ENCODE measurements at places on chromosomes 2 and 18.

DNA sequence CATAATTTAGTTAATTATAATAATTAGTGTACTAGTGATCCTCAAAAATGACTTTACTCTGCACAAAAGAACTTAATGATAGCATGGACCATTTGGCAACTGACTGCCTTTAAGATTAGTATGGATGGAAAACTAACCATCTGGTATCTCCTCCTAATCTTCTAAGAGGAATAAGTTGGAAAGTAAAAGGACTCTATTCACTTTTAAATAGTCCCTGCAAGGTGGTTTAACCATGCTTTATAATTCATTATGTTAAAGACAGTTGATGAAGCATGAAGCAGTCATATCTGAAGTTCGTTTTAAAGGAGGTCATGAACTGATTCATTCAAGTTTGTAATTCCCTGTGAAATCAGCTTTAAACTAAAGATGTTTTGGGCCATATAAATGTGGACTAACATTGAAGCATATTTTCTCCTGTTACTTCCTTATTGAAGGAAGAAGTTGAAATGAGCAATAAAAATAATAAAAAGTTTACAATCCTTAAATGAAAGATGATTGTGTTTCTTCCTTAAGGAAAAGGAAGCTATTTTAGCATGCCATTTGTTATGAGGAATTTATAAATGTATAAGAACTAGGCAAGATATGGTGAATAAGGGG is 446.0 kb downstream of the XIRP2 start:
- DNase-seq, result no peak

GRCh38 chr18:62277045-62277444 is 48.1 kb upstream of the TNFRSF11A start:
- DNase-seq, result no peak

DNA sequence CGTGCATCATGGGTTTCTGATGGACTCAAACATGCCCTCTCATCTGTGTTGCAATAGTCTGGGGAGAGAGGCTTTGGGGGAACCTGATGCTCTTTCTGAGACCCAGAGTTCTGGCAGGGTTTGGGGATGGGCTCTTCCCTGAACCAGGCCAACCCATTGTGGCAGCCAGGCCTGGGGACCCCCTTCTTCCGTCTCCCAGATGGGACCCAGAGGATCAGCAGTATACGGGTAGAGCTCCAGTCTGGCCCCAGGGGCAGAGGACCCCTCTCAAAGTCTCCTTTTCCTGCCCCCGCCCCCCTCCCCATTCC is 333.7 kb downstream of the DYSF start:
- no peak for DNase-seq

DNA sequence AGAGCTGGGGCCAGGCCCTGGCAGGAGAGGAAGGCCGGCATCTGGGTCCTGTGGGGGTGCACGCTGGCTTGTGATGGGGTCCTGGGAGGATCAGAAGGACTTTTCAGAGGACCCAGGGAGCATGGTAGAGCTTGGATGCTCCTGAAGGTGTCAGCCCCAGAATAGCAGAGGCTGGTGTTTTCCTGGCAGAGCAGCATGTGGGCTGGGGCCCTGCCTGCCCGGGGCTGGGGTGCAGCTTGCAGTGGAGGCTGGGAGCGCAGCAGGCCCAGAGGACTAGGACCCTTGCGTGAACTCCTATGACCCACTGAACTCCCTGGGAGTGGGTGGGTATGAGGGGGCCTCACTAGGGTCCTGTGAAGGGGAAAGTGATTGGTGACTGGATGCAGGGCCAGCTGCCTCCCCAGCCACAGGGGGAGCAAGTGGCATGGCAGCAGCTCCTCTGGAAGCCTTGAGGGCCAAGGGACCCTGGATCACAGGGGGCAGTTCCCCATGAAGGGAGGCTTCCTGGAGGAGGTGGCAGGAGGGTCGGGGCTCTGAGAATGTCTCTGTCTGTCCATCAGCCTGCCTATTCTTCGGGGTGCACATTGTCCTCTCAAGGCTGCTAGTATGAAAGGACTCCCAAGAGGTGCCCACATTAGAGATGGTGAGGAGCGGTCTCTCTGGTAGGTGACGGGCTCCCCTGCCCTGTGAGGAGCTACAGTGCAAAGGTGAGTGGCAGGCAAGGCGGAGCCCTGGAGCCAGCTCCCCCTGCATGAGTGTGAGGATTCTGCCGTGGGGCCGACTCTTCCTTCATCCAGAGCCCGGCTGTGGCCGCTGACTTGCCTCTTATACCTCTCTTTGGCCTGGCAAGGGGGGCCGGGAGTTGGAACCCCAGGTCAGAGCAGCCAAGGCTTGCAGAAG is 249.0 kb downstream of the DYSF start:
- DNase-seq, result no peak

DNA sequence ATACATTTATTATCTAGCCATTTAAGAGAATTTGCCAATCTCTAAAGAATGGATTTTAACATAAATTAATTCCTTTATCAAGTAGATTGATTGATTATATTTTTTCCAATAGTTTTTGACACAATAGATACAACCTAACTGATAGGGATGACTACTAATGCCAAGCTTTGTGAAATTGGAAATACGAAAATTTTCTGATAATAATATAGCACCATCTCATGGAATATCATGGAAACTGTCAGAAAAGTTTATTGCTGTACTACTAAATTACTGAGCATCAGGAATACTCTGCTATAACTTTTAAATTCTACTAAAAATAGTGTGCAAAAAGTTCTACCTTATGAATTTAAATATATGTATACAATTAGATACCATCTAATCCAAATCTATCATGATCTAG is 101.8 kb upstream of the MAP2 start:
- no peak for DNase-seq

DNA sequence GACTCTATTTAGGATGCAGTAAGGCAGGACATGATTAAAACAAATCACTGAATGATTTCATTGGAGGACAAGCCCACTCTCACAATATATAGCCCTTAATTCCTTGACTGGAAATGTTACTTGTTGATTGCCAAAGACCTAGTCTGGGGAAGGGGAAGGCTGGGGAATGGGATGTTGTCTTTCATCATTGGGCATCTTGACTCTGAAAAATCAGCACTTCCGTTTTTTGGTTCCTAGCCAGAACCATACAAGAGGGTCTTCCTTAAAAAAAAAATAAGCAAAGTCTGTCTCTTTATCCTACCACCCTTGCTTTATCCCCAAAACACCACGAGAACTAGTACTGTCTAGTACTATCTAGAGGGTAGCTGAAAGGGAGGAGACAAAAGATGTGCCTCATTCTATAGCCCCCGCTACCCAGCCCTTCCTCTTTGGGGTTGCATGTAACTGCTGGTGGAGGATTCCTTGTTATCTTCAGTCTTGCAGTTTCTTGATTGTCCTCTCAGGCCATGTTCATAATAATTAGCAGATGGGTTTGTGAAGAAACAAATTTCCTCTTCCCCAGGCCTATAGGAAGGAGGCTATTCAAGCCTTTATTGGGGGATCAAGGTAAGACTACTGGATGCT is 55.8 kb downstream of the NEMP2 start:
- no peak for DNase-seq

- DNase-seq, result no peak
Measured at GRCh38 chr2:19059076-19059475, 299.3 kb downstream of the OSR1 start.

- no peak for DNase-seq
Measured at GRCh38 chr2:213861638-213862037, 549.2 kb upstream of the VWC2L start.

DNA sequence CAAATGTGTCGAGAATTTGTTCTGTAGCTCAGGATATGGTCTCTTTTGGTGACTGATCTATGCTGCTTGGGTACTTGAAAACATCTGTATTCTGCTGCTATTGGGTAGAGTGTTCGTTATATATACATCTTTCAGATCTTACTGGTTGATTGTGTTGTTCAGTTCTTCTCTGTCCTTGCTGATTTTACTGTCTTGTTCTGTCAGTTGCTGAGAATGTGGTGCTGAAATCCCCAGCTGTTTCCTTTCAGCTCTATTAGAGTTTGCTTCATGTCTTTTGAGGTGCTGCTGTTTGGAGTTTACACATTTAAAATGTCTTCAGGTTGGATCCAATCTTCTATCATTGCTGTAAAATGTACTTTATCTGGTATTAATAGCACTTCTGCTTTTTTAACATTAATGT is 12.9 kb downstream of the BCL2L11 start:
- no peak for DNase-seq

GRCh38 chr18:63562284-63562683 is 20.1 kb downstream of the SERPINB12 start:
- DNase-seq, result no peak

DNA sequence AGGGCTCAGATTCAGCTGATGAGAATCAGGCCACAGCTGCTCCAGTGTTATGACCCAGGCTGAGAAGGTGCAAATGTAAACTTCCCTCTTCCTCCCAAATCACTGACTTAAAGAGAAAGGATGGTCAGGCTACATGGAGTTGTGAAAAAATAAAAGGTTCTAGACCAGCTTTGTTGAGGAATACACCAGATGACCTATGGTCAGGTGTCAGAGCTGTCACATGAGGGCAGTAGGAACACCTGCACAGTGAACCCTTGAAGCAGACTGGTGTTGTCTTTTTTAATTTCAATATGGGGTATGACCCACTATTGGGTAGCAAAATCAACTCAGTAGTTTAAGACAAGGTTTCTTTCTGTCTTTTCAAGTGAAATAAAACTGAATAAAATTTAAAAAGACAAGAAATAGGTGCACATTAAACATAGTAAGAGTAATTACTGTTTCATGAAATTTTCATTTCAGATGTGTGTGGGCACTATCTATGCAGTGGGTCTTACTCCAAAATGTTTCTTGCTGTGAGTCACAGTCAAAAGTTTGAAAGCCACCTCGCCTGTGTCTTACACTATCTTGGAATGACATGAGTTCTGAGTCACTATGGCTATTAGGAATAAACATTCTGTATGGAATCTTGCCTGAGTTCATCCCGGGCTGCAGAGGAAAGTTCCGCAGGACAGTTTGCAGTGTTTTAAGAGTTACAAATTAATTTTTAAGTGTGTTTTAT is 83.6 kb downstream of the ACVR1 start:
- no peak for DNase-seq

DNA sequence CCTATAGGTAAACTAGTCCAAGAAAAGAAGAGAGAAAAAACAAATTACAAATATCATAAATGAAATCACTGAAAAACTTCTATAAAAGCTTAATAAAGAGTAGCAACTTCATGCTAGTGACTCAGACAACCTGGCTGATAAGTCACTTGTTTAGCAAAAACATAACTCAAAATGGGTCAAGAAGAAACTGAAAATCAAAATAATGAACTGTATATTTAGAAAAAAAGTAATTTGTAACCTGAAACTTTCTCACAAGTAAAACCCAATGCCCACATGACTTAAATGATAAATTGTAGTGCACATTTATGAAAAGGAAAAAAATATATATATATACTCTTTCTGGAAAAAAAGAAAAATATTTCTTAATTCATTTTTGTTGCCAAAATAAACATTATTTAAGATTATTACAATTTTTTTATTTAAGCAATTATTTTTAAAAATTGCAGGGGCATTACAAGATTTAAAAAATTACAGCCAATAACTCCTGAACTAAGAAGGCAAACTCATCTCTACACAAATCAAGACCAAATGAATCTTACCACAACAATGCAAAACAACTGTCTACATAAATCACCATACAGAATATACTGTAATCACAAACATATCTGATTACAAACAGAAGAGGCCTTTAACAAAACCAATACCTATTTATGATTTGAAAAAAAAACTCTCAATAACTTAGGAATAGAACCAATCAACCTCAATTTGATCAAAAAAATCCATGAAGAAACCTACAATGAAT is 406.3 kb downstream of the CDH7 start:
- DNase-seq, result no peak

DNA sequence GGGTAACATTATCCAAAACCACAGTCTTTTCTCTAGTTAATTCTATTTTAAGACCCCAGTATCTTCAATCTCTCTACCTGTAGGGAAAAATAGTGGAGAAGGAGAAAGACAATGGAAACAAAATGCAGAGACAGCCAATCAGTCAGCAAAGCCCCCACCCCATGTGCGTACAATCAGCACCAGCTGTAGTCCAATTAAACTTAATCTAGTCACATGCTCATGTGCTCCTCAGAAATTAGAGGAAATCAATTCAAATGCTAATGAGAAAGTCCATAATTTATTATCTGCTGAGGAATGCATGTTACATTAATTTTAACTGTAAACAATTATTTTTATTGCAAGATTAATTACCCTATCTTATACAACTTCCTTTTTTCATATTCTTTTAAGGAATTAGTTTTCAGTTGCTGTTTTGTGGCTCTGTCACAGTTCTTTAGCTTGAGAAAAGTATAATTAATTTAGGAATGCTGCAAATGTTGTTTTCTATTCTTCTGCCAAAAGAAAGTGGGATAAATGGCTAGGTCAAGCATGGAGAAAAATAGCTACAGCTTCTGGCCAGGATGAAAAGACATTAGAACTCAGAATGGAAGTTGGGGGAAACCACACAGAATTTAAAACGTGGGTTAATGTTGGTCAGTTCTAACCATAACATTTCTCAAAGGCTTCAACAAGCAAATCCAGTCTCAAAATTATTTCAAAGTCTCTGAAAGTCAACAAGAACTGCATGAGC is 232.4 kb upstream of the HNRNPA3 start:
- no peak for DNase-seq

DNA sequence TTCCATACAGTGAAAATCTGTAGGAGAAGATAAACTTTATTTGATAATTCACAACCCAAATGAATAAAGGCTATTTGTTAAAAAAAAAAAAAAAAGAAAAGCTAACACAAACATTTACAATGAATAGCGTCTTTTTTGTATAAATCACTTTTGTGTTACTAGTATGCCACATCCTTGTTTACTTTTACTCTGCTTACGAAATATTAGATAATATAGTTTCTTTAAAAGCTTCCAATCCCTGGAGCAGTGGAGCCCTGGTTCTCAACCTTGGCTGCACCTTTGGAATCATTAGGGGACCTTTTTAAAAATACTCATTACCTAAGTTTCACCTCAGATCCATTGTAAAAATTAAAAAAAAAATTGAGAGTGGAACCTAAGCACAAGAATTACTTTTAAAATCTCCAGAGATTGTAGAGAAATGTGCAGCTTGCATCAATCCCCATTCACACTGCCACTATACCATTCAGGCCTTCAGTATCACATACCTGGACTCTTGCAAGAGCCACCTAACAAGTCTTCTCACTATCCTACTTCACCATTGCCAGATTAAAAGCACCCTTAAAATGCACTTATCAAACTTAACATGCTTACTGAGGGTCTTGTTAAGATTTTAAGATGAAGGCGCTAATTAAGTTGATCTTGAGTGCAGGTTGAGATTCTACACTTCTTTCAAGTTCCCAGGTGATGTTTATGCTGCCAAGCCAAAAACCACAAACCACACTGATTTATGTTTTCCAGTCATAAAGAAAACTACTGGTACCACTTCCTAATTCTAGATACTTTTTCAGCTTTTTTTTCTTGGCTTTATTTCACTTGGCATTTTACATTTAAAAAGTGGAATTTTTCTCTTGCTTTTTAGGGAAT is 59.7 kb upstream of the ZC3H15 start:
- no peak for DNase-seq

Data from HL-60 (cell line).